H4 (cell line): ENCODE measurements at places on chromosomes 13 and 19. TPM values are rescaled to one million over a fixed set of nuclear protein-coding genes. Genes with fewer than 3 reads are reported as not detected.

KL gene
- not detected in 2 replicates for total RNA-seq

- no peak for DNase-seq
These were observed 55.0 kb downstream of the LATS2 start for GRCh38 chr13:21006141-21007005.

DNA sequence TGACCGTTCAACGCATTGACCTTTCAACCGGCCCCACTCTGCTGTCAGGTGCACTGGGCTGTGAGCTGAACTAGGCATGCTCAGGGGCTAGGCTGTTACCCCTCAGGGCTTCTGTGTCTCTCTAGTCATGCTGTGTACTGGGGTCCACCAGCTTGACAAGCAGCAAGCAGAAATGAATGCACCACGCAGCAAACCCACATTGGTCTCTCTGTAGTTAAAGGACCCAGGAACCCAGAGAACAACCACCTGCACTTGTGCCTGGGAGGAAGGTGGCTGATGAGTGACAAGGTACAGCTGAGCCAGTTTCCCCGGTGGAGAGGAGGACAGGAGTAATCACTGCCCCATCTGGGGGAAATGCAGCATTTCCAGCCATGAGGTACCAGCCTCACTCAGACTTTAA is 159.9 kb downstream of the USP12 start:
- no peak for DNase-seq

DNA sequence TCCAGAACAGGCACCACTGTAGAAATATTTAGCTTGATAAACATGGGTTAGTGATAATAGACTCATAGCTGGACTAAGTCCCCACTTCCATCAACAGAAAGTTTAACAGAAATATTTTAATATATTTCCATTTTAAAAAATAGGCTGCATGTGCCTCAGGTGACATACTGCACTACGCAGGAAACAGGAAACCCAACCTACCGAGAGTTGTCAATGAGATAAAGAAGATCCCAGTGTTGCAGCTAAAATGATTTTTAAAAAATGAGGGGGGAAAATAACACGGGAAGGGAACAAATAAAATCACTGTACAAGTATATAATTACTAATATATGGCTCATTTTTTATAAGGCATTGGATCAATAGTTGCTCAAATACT is 154.8 kb downstream of the TBC1D4 start:
- no peak for DNase-seq
